ENCODE measurements at places on chromosomes 4 and X.

DNA sequence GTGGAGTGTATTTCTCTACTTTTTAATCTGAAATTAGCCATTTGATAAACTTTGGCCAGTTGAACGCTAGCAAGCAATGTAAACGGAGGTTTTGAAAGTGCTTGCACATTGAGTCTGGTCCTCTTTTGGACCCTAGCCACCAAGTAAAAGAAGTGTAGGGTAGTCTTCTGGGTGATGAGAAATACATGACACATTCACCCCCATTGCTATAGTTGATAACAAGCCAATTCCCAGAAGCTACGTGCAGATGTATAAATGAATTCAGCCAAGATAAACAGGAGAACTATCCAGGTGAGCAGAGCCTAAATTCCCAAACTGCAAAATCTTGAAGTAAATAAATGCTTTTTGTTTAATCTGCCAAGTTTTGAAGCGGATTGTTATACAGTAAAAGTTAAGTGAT, 965.4 kb upstream of the GRIA3 start:
- DNase-seq: no peak

DNA sequence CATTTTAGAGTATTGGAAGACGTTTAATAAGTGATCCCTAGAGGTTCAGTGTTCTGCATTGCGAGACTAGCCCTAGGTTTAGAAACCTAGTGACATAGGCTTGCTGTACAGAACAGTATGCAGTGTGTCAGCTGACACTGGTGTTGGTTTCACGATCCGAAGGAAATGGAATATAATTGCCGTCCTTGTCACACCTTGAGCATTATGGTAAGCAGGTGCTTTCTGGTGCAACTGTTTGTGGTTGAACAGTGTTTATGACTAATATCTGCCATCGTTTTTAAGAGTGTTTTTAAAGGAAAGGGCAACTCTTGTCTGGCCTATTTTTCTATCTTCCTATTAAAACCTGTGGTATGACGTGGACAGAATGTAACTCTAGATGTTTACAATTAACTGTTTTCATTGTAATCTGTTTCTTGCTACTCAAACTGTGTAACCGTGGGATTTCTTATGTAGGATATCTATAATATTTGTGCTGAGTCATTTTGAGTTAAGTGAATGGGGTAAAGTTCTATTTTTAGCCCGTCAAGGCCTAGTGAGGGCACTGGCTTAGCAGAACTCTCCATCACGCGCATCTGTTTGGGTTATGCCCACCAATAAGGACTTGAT, 53.8 kb upstream of the TBC1D14 start:
- DNase-seq: peak; percentile 58

- DNase-seq: no peak
These were observed 85.7 kb upstream of the MTM1 start for GRCh38 chrX:150482537-150483206.

- no peak for DNase-seq
These were observed 116.3 kb downstream of the STOX2 start for GRCh38 chr4:184021389-184021788.

DNA sequence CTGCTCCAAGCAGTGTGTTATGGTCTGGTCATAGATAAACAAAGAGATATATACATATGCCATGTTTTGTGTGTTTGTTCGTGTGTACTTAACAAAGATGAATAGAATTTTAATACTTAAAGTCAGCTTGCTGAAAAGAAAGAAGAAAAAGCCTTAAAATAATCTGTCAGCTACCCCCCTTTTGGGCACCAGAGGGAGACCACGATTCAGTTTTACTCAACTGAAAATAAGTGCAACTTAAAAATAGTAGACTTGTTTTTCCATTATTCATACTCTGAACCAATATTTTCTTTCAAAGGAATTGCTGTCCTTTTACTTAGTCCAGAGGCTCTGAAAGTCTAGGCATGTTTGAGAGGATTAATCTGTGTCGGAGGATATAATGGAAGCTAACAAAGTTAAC, 181.7 kb upstream of the AGTR2 start:
- DNase-seq: no peak

- no peak for DNase-seq
These were observed 45.1 kb upstream of the CDX4 start for GRCh38 chrX:73401591-73402266.

DNA sequence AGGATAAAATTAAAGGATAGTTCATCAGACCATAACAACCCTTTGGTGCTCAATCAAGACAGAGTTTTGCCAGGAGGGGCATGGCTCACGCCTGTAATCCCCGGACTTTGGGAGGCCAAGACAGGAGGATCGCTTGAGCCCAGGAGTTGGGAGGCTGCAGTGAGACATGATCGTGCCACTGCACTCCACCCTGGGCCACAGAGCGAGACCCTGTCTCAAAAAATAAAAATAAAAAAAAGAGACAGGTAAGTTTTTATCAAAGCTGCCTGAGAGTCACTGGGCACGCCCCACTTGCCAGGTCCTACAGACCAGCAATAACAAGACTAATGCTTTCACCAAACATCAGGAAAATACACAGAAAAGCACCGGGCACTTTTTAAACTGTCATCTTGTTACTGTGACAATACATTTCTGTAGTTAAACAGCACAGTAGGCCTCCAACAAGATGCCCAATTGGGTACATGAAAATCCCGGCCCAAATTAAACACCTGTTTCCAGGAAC, 765 bp downstream of the CFAP97 start:
- DNase-seq: no peak

DNA sequence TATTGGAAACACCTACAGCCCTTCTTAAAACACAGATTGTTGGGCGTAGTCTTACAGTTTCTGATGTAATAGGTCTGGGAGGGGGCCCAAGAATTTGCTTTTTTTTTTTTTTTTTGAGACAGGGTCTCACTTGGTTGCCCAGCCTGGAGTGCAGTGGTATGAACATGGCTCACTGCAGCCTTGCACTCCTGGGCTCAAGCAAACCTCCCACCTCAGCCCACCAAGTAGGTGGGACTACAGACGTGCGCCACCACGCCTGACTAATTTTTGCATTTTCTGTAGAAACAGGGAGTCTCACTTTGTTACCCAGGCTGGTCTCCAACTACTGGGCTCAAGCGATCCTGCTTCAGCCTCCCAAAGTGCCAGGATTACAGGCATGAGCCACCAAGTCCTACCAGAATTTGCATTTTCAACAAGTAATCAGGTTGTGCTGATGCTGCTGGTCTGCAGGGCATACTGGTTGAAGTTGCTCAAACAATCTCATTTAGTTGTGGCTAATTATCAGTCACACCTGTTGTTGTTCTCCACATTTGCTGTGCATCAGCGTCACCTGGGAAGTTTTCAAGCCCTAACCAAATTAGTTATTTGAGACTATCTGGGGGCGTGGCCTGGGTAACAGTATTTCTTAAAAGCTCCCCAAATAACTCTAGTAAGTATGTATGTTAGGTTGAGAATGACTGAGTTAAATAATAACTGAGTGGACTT, 14.0 kb downstream of the TMEM154 start:
- DNase-seq: no peak

DNA sequence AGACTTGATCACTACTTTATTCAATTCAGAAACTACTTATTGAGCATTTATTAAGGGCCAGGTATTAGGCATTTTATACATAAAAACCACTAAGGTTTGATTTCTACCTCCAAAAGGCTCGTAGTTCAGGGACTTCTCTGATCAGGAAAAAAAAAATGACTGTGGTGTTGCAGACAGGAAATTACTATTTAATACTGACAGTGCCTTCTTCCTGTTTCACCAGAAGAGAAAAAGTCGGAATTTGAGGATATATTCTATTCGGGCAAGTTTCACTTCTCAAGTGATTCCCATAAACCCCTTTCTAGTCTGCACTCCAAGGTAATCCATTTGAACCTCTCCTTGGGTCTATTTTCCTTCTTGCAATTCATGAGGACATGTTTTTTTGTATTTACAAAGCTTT, 15.3 kb upstream of the TASL start:
- no peak for DNase-seq

GRCh38 chr4:81796790-81797528, 325.3 kb upstream of the RASGEF1B start:
- peak; percentile 2 for DNase-seq

DNA sequence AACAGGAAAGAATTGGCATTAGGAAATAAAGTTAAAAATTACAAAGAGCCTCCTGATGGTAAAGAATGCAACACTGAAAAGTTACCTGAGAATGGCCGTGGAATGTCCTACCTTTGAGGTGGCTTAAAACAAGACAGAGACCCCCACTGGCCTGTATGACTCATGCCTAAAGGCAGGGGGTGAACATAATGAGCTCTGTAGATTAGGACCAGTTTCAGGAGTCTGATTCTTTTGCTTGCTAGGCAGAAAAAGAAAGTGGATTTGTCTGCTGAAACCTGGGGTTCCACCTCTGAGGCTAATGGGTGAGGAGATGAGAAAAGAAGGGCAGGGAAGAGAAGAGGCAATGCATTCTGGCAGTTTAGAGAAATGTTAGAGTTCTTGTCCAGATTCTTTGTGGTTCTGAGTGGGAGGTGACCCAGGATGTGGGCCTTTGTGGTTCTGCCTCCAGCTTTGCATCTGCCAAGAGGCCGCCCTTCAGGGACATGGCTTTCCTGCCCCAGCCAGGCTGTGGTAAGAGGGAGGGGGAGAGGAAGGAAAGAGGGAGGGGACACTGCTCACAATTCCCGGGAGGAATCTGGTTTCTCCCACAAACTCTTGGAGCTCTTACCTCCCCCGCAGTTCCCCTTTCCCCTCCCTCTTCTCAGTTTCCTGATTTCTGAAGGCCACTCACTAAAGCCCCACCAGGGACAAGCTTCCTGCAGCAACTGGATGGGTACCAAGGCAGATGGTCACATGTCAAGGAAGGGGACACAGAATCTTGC, 109.6 kb downstream of the EFNB1 start:
- DNase-seq: no peak

- no peak for DNase-seq
These were observed 862 bp upstream of the CENPU start for GRCh38 chr4:184734758-184735157.

DNA sequence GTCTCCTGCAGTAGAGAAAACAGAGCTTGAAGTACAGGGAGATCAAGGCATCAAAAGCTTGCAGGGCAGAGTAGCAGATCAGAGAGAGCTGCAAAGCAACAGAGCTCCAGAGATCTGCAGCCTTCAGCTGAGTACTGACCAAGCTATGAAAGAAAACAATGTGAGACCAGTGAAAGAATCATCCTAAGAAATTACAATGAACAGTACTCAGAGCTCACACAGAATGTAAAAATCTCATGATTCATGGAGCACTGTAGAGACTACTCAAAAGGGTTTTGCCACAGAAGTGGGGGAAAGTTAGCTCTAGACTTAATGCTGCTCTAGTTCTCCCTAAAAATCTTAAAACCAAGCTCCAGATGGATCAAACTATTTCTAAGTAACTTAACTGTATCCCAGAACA, 80.0 kb upstream of the MAB21L2 start:
- no peak for DNase-seq

GRCh38 chr4:108878806-108879205, 116.0 kb upstream of the ETNPPL start:
- DNase-seq: no peak

- DNase-seq: no peak
These were observed 48.5 kb upstream of the GRIA2 start for GRCh38 chr4:157172011-157172410.

DNA sequence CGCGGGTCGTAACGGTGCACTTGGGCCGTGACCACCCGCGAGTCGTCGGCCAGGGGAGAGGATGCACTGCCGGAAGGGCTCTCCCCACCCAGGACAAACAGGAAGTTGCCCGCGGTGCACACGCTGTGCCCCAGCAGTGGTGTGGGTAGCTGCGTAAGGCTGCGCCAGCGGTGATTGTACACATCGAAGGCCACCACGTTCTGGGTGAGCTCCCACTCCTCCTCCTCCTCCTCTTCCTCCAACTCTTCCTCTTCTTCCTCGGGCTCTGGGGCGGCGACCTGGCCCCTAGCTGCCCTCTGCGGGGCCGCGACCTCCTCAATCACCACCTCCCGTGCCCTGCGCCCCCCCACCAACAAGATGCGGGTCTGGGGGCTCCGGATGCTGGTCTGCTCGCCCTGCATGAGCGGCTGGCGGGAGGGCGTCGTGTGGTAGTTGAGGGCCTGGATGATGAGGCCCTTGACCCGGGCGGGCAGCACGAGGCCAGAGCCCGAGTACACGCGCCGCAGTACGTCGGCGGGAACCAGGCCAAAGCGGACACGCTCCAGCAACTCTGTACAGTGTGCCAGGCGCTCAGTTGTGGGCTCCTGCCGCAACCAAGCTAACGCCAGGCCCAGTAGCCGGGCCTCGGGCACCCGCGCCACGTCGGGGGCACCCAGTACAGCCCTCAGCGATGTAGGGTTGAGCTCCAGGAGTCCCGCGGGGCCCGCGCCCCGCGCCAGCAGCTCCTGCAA, 1.4 kb downstream of the KLHL34 start:
- no peak for DNase-seq

DNA sequence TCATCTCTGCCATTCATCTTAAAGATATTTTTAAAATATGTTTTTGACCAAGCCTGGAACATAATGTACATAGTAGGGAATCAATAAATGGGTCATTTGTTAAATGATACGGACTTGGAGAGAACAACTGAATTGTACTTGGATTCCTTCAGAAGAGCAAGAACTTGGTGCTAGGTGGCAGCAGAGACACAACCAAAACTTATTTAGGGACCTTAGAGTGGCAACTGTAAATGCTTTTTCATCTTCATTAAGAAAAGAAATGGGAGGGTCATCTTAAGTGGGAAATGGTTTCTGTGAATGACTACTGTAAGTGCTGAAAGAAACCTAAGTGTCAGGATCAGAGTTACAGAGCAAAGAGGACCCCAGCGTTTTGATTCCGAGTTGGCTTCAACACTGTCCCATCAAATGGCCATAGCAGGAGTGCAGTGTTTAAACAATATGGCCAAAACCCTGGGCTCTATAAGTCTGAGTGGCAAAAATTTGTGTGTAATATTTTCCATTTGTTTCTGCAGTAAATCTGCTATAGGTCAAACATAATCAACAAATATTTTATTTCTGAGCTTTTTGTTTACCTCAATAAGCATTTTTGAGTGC, 213.6 kb downstream of the PALLD start:
- DNase-seq: no peak

- no peak for DNase-seq
These were observed 601.1 kb downstream of the ANKRD50 start for GRCh38 chr4:124111411-124111810.

DNA sequence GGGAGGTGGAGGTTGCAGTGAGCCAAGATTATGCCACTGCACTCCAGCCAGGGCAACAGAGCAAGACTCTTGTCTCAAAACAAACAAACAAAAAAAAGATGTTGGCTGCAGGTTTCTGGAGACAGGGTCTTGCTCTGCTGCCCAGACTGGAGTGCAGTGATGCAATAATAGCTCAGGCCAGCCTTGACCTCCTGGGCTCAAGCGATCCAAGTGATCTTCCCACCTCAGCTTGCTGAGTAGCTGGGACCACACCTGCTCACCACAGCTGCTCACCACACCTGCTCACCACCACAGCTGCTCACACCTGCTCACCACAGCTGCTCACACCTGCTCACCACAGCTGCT, 29.9 kb upstream of the CPLX1 start:
- DNase-seq: no peak

GRCh38 chr4:18518098-18518497, 496.5 kb upstream of the LCORL start:
- no peak for DNase-seq

- no peak for DNase-seq
These were observed 33.7 kb upstream of the MSANTD1 start for GRCh38 chr4:3215256-3215655.

Data from CD4-positive, alpha-beta T cell treated with Interleukin-12 subunit alpha and Interleukin-12 subunit beta, for 1 hour (primary cell).